ENCODE measurements at places on chromosomes 1 and 21.
A peak's percentile ranks its signal among the peaks of the same experiment; 100 is the strongest.

- DNase-seq: no peak
Measured at GRCh38 chr1:56032096-56032676, 547.2 kb downstream of the PLPP3 start.

GRCh38 chr1:243393096-243393495, 137.3 kb downstream of the SDCCAG8 start:
- no peak for DNase-seq

GRCh38 chr1:149917571-149918144, at the start of gene SV2A:
Gene SV2A, minus strand, starts transcription at chr1:149917844. Its CDS starts 4,004 bp downstream, at chr1:149913840.
- DNase-seq: peak; percentile 62

DNA sequence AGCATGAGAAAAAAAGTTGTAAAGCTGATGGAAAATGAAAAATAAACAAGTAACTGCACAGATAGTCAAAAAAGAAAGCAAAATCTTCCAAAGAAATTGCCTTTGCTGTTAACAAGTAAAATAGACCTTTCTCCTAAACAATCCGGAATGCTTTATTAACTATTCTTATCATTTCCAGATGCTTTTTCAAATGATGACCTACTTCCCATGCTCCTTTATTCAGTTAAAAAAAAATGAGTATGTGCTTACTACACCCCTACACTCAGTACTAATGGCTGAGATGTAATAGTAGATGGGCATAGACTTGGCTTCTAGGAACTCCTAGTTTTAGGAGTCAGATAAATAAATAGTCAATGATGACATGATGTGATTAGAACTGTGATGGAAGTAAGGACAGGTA, 108.5 kb downstream of the NIBAN1 start:
- no peak for DNase-seq

DNA sequence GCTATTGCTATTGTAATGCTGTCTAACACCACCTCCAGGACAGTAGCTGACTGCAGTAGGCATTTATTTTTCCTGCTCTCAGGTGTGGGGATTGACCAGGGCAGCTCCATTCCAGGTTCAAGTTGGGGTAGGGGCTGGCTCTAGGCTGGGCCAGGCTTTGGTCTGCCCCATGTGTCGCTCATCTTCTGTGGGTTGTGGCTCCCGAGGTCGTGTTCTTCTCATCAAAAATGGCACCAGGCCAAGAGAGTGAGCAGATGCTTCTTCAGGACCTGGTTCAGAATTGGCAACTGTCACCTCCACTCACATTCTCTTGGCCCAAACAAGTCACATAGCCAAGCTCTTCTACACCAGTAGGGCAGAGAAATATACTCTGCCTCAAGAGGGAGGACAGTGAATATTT, 133.7 kb downstream of the PTPRU start:
- no peak for DNase-seq

GRCh38 chr1:147052143-147052542, 114.0 kb downstream of the NBPF12 start:
- no peak for DNase-seq

GRCh38 chr1:156961709-156962108, 41.3 kb downstream of the LRRC71 start:
- DNase-seq: peak; percentile 48

DNA sequence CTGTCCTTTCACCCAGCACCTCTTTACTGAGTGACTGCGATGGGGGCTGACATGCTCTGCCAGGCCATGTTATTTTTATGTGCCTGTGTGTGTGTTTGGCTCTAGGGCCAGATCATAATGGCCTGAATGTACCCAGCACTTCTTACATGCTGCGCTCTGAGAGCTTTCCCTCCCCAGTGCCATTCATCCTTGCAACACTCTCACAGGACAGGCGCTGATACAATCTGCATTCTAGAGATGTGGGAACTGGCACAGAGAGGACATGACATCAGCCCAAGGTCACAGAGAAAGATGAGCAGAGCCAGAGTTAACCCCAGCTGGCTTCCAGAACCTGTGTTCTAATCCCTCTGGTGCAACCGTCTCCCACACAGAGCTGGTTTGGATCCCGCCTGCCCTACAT, 54.5 kb downstream of the ARHGEF10L start:
- DNase-seq: no peak

DNA sequence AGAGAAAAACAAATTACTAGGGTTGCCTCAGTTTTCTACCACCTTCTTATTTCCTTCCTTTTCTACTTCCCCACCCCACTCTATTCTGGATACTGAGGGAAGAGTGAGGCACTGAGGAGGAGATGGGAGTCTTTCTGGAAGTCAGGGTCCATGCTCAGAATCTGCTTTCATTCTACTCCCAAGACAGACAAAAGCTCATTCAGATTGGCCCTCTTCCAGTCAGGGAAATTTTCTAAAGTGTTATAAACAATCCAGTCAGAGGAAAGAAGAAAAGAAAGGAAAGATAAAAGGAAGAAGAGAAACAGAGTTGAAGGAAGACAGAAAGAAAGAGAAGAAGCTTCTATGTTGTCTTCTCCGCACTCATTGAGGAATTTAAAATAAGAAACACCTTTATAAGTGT, 228.6 kb downstream of the COP1 start:
- DNase-seq: no peak

- no peak for DNase-seq
Measured at GRCh38 chr1:158049853-158050252, 56.4 kb downstream of the KIRREL1 start.

DNA sequence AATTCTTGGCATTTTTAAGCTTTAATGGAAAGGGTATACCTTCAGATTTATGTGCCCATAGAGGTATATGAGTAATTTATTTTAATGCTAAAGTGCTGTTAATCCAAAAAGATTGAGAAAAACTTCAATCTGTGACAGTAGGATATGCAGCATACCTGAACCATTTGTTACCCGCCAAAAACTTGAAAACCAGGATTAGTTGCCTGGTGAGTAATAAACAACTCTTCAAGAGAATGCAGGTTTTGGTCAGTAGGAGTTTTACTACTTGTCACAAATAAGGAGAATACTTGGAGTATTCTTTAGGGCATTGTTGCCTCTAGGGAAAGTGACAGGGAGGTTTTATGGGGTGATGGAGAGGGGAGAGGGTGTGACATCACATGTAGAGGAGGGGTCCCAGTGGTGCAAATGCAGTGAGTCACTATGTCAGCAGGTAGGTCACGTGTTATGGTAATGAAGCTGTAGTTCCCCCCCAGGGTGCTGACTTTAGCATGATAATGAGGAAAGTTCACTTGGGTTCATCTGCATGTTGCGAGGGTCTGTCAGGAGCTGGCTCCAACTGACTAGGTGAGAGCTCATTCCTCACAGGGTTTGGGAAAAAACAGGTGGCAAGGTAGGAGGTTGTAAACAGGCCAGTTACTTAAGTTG, 23.1 kb downstream of the USP25 start:
- no peak for DNase-seq

- DNase-seq: no peak
Measured at GRCh38 chr1:199550199-199551065, 477.1 kb upstream of the NR5A2 start.

GRCh38 chr1:165600793-165601192, 30.2 kb upstream of the MGST3 start:
- no peak for DNase-seq

All from stimulated activated CD4-positive, alpha-beta T cell treated with anti-CD3 and anti-CD28 coated beads, Interleukin-15, amount 100 ng/mL, for 24 hours (primary cell).